ENCODE measurements at places on chromosomes 4 and X.
A peak's percentile ranks its signal among the peaks of the same experiment; 100 is the strongest.

GRCh38 chr4:42148425-42148824, 4.0 kb downstream of the BEND4 start:
- DNase-seq: no peak

GRCh38 chrX:40688929-40689328, 41.6 kb upstream of the CXorf38 start:
- DNase-seq: no peak

- peak; percentile 73 for DNase-seq
Measured at GRCh38 chr4:46648088-46648744, 258.3 kb upstream of the GABRA2 start.

- no peak for DNase-seq
Measured at GRCh38 chrX:34560180-34560579, 96.9 kb downstream of the TMEM47 start.

DNA sequence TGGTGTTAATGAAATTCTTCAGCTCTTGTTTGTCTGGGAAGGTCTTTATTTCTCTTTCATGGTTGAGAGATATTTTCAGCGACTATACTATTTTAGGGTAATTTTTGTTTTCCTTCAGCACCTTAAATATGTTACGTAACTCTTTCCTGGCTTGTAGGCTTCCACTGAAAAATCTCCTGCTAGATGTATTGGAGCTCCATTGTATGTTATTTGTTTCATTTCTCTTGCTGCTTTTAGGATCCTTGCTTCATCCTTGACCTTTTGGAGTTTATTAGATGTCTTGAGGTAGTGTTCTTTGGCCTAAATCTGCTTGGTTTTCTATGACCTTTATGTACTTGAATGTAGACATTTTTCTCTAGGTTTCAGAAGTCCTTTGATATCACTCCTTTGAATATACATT, 93.6 kb downstream of the MMRN1 start:
- no peak for DNase-seq

- no peak for DNase-seq
Measured at GRCh38 chr4:78024085-78024484, 33.0 kb upstream of the FRAS1 start.

DNA sequence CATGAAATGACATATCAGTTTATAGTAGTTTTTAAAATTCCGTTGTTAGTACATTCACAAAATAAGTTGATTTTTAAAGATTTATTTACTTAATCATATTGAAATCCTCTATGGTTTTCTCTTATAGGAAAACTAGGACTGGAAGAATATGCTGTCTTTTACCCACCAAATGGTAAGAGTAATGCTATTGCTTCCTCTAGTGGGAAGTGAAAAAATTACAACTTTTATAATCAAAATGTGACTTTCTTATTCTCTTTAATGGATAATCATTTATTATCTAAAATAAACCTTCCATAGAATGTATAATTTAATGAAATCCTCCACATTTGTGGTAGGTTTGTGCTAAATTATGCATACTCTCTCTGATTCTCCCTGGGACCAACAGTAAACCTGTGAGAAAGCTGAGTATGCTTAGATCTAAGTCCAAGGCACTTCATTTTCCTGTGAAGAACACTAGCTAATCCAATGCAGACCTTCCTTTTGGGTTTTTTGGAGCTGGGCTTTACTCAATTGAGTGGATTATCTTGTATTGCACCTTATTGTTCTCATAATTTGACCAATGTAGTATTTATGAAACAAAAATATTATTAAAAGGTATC, 136.2 kb downstream of the TBC1D19 start:
- DNase-seq: no peak

GRCh38 chr4:25783943-25784342, 78.8 kb downstream of the SEL1L3 start:
- no peak for DNase-seq

DNA sequence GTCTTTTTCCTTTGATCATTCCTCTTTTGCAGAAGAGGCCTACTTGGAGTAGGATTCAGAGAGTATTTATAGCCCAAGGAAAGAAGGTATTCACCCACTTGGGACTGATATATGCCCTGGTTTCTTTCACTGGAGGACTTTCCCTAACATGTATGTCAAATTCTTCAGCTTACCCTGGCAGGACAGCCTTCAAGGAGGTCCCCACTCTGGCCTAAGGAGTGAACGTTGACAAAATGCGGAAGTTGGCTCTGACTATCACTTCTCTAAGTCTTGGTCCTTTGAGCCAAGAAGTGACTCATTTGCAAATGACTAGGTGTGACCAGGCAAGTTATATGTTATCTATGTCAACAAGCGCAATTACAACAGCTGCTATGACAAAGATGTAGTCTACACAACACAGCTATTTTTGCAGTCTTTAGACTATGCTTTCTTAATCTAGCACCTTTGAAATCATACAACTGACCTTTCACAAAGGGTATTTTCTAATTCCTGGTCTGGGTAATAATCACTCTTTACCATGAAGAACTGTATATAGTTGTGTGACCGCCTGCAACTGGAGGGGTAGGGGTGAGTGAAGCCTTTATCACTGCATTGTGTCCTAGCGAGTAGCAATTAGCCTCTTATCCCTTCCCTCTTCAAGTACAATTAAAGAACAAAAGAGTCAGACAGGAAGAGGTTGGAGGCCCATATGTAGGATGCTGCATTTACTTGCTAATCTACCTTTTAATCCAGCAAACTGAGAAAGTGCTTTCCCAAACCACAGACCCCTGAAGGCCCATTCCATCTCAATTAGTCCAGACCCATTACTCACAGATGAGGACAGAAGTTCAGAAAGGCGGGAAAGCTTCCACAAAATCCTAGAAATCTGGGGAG, 50.1 kb downstream of the RASGEF1B start:
- DNase-seq: peak; percentile 21

- DNase-seq: peak; percentile 51
Measured at GRCh38 chr4:153207567-153207966, 3.3 kb downstream of the TRIM2 start.

DNA sequence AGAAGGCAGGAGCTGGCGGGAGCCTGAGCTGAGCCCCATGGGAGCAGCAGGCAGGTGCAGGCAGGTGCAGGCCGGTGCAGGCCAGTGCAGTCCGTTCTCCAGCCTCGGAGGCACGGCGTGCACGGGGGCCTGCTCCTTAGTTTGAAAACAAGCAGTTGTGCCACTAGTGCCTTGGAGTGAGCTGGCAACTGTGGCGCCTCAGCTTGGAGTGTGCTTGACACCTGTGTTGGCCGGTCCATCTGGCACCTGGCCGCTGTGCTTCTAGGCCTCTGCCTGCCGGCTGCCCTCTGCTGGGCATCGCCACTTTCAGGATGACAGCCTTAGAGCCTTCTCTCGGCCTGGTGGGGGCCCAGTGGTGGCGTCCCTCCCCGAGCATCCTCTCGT, 47.9 kb downstream of the RGS12 start:
- no peak for DNase-seq

DNA sequence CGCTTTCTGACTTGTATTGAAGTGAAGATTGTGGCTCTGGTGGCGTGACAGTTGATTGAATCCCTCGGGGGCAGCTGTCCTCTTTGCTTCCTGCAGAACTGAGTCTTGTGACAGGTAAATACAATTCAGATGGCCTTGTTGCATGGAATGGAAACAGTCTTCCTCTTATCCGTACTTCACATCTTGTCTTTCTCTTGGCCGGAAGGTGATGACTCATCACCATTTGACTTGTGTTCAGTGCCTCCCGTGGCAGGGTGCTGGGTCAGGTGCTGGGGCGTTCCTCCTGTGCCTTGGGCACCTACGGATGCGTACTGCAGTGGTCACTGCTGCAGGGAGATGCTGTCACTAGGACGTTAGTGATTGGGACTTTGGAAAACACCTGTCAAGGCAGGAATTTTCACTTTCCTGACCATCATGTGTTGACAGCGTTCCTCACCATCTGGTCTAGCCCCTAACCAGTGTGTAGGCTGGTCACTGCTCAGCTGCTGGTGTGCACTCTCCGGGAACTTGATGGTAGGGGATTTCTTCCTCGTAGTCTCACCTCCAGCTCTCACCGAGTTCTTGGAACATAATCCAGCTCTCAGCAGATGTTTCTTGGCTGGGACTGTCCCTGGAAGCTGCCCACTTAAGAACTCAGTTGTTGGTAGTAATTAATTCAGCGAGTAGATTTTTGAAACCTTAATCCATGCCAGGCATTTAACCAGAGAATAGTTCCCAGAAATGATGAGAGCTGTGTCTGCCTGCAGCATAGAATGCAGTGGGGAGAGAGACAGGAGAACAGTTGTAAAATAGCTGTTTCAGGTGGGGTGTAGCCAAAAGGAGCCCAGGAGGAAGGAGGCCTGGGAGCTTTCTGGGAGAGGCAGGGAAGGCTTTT, 7.2 kb downstream of the TBC1D14 start:
- DNase-seq: no peak

DNA sequence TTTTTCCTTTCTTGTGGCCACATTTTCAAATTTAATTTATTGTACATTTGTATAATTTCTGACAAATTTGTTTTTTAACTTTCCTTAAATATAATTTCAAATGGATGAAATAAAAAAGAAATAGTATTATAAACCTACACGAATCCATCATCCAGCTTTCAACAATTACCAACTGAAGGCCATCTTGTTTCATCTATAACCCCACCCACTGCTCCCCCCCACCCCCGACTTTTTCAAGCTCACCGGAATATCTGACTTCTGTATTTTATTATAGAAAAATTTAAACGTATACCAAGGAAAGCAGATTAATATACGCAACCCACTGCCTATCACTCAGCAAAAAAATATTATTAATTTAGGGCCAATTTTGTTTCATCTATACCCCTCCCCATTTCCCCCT, 1.1 kb downstream of the MORF4L2 start:
- no peak for DNase-seq

- DNase-seq: no peak
Measured at GRCh38 chrX:42948723-42949657, 171.0 kb upstream of the PPP1R2C start.

DNA sequence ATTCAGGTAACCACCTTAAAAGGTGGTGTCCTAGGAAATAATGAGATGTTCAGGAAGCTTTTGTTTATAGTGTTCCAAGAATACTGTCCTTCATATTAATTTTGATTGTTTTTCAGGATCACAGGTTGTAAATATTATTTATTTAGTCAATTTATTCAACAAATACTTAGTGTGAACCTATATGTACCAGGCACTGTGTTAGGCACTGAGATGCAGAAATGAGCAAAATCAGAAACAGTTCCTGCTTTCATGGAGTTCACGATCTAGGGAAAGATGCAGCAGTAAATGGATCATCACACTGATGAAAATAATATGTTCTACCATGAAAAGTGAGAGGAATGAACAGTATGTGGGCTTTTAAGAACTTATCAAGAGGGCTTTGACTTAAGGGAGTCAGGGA, 18.2 kb upstream of the PLA2G12A start:
- no peak for DNase-seq

DNA sequence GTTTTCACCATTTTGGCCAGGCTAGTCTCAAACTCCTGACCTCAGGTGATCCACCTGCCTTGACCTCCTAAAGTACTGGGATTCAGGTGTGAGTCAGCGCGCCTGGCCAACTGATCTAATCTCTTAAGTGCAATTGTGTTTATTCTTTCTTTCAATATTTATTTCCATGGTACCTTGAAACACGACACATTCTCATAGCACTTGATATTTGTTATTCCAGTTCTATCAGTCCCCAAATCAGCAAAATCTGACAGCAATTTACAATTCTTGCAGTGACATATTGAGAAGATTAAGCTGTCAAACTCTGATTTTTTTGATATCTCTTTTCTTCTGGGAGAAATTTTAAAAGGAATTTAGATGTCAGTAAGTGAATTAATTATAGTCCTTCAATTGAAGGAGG, 218.1 kb upstream of the FAT4 start:
- no peak for DNase-seq

DNA sequence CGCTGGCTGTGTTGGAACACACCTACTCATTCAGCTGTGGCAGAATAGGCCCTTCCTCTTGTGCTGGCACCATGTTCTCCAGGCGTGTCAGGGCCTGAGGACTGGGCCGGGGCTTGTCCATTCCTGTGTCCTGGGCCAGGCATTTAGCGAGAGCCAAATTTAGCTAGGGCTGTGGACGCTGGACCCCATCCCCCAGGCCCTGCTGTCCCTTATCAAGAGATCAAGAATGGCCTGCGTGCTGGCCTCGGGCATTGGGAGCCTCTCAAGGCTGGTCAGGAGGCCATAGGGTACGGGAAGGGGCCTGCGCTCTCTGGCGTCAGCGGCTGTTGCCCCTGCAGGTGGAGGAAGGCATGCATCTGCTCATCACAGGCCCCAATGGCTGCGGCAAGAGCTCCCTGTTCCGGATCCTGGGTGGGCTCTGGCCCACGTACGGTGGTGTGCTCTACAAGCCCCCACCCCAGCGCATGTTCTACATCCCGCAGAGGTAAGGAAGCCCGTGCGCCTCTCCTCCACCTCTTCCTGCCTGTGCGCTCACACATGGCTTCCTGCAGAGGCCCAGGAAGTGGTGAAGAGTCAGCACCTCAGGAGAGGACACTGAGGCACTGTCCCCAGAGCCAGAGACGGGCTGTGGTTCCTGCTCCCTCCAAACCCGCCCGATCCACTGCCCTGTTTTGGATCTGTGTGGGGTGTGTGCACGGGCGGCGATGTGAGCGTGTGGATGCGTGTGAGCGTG, 15.3 kb downstream of the ABCD1 start:
- no peak for DNase-seq
